Epithelial cell of umbilical artery (primary cell): ENCODE measurements at places on chromosomes 13 and 19. TPM values are rescaled to one million over a fixed set of nuclear protein-coding genes. Genes with fewer than 3 reads are reported as not detected.

The MCEMP1 gene
- not detected in 2 replicates for total RNA-seq

The PDX1 gene
- not detected in 2 replicates for total RNA-seq

The PEAK3 gene
- total RNA-seq, result not detected in 2 replicates

The ZNF90 gene
- total RNA-seq, result 0.65 and 1.2 TPM in 2 replicates

The ZNF99 gene
- not detected in 2 replicates for total RNA-seq

The MAG gene
- not detected in 2 replicates for total RNA-seq

The POU2F2 gene
- total RNA-seq, result under 0.01 and 0.15 TPM in 2 replicates

The ZSCAN5C gene
- total RNA-seq, result not detected in 2 replicates

The ZNF160 gene
- total RNA-seq, result 16.2 and 19.8 TPM in 2 replicates

The PRTN3 gene
- total RNA-seq, result not detected in 2 replicates

The FBXO17 gene
- total RNA-seq, result 19.3 and 21.8 TPM in 2 replicates
